ENCODE measurements at places on chromosomes 7 and 10.

DNA sequence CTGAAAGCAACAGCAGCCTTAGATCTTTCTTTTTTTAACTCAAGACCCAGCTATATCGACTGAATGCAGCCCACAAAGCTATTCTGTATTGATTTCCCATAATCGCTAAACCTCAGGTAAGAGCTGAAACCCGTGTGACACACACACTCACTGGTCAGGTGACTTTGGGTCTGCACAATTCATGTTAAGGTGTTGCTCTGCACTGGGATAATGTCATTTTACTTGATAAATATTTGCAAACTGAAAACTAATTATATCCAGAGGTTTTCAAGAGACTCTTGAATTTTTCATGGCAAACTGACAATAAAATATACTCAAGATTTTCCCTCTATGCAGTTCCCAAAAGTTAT lies 33.1 kb downstream of the SCRN1 start:
- no peak for DNase-seq

DNA sequence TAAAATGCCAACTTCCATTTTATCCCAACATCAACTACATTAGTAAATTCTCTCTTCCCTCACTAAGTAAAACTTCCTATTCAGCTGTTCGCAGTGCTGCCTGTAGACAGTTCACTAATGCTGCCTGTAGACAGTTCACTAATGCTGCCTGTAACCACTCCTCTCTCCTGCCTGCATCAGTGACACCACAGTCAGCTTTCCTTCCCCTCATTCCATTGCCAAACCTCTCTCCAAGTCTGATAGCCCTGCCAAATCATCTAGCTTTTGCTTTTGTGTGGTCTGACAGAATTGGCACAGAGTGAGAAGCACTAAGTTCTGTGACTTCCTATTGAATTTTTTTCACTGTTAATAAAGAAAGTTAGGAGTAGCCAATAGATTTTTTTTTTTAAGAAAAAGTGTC lies 43.0 kb upstream of the MACC1 start:
- no peak for DNase-seq

- no peak for DNase-seq
Observed at GRCh38 chr10:72557362-72557761, 68.5 kb downstream of the MICU1 start.

GRCh38 chr7:144834641-144835144 lies 1.2 kb downstream of the TPK1 start:
- peak; percentile 35 for DNase-seq

DNA sequence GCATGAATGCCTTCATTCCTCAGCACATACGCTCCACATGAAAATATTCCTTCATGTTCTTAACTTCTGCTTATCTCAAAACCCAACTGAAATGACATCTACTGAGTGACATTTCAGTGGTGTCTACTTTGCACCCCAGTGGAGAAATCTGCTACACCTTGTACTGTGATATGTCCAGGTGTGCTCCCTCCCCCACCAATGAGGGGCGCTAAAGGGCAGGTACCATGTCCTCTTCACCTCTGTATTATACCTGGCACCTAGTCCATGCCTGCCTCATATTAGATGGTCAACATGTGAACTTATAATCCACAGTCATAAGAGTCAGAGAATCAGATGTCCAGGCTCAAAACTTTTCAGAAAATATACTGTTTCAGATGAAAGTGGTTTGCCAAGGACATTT lies 2.1 kb downstream of the PAXIP1 start:
- DNase-seq, result no peak

DNA sequence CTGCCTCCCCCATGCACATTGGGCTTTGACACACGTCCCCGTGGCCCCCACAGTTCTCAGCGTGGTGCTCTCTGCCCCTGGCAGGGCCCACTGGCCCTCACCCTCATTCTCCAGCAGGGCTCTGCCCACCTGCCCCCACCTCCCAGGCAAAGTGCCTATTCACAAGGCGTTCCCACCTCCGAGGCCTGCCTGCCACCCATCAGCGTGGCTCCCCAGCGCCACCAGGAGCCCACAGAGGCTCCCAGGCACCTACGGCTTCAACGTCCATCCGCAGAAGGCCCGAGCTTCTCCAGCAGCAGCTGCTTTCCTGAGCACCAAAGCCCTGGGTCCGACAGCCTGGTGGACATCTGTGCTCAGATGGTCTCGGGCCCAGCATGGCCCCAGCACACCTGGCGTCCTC lies 211.8 kb upstream of the PPP2R2D start:
- DNase-seq, result no peak

- no peak for DNase-seq
Observed at GRCh38 chr10:11183015-11183414, 165.3 kb downstream of the CELF2 start.

- no peak for DNase-seq
Observed at GRCh38 chr10:100803908-100804307, 58.5 kb downstream of the PAX2 start.

DNA sequence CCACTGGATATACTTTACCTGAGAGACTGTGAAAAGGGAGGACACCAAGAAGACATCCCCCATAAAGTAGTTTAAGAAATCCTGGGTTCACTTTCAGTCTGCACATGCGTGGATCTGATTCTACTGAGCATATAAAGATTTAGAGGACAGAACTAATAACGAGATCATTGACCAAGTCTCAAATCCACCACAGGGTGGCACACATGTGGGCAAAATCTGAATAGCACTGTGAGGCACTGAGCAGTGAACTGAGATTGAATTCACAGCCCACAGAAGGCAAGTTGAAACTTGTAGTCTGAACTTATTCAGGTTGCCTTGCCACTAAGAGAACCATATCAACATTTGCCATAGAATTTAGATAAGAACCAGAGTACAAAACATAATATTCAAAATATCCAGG lies 818.6 kb downstream of the GRID1 start:
- DNase-seq, result no peak

DNA sequence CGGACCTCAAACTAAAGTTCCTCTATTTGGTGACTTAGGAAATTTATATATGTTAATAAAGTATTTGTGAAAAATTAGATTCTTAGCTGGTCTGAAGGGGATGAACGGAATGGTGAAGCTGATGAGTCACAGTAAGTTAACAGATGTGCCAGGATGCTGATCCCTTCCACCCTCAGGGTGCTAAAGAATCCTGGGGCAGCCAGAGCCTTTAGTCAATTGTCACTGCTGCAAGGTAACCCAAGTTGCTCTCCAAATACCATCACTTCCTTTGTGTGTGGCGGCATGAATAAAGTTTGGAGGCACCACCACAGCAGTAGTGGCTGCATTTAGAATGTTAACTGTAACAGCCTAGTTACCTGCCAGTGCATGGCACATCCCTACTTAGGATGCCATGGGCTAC lies 222.6 kb upstream of the PPP1R3A start:
- no peak for DNase-seq

GRCh38 chr10:132332433-132332754 lies 401 bp downstream of the LRRC27 start:
- DNase-seq, result no peak

- no peak for DNase-seq
Observed at GRCh38 chr10:59891936-59892335, 14.4 kb downstream of the CCDC6 start.

- DNase-seq, result no peak
Observed at GRCh38 chr7:37028909-37029440, 304.7 kb upstream of the AOAH start.

- no peak for DNase-seq
Observed at GRCh38 chr10:69402386-69402785, 14.3 kb downstream of the TACR2 start.

DNA sequence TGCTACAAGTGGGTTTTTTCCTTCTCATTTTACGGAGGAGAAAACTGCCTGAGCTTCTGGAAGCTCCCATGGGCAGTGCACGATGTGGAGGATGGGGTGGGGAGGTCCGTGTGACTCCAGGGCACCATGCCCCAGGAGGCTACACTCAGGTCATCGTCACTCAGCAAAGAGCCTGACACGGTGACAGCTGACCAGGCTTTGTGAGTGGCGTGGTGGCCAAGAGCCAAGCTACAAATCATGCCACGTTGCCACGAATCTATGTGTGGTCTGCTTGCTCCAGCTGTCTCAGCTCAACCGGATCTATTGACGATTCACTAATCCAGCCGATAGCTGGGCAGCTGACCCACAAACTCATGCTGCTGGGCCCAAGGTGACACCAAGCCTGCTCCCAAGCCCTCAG lies 27.6 kb upstream of the C10orf71 start:
- DNase-seq, result no peak

- no peak for DNase-seq
Observed at GRCh38 chr10:123548770-123549169, 117.4 kb upstream of the GPR26 start.

- no peak for DNase-seq
Observed at GRCh38 chr10:103800789-103801540, 54.4 kb downstream of the SH3PXD2A start.

DNA sequence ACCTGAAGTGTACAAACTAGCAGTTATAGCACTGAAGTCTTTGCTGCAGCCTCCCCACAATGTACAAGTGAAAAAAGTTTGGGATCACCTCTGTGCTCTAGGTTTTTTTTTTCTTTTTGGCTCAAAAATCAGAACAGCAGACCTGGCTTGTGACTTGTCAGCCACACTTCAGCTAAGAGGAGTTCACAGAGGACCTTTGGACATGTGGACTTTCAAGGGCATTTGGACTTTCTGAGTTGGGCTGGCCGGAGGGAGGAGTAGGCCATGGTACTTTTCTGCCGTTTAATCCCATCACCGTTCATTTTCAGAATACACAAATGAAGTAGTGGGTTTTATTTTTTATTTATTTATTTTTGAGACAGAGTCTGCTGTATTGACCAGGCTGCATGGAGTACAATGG lies 21.9 kb upstream of the ACSL5 start:
- no peak for DNase-seq

- DNase-seq, result peak; percentile 53
Observed at GRCh38 chr7:104980841-104981671, 32.9 kb upstream of the KMT2E start.

All from NCI-H1092 (cell line).